Hepatocyte (in vitro differentiated cells): ENCODE measurements at places on chromosomes 5 and 9. TPM values are rescaled to one million over a fixed set of nuclear protein-coding genes. Genes with fewer than 3 reads are reported as not detected.
A peak's percentile ranks its signal among the peaks of the same experiment; 100 is the strongest.

The CDH9 gene
- 0.53 and 2.2 TPM in 2 replicates for total RNA-seq

The CHD1 gene
- 57.4 and 81.4 TPM in 2 replicates for total RNA-seq

The TEK gene
- total RNA-seq = 3.9 and 5.6 TPM in 2 replicates

The SPAAR gene
- total RNA-seq = not detected in 2 replicates

The SEMA6A gene
- 50.0 and 68.6 TPM in 2 replicates for total RNA-seq

The CDKN2A gene
- total RNA-seq = 0.76 and 0.90 TPM in 2 replicates

The PCDHB16 gene
- total RNA-seq = 2.2 and 3.4 TPM in 2 replicates

- no peak for DNase-seq
These were observed 10.8 kb downstream of the FAM174A start for GRCh38 chr5:100546001-100546400.

GRCh38 chr5:113495422-113495841, 7.2 kb upstream of the MCC start:
- no peak for DNase-seq

- no peak for DNase-seq
These were observed 99.6 kb downstream of the PARP8 start for GRCh38 chr5:50766042-50766441.

DNA sequence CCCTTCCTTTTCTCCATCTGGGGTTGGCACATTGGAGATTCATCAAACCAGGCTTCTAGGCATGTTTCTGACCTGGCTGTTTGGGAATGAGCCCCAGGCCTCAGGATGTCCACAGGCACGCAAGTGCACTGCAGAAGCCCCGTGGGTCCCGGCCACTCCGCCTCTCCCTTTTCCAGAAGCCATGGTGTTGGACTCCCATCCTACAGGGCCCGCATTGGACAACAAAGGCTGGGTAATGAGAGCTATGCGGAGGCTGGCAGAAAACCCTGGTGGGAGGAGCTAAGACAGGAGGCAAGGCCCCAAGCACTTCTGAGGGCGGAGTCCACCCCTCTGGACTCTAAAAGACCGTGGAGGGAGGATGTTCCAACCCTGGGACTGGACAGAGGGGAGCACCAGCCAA, 160.6 kb downstream of the OLFM1 start:
- no peak for DNase-seq

DNA sequence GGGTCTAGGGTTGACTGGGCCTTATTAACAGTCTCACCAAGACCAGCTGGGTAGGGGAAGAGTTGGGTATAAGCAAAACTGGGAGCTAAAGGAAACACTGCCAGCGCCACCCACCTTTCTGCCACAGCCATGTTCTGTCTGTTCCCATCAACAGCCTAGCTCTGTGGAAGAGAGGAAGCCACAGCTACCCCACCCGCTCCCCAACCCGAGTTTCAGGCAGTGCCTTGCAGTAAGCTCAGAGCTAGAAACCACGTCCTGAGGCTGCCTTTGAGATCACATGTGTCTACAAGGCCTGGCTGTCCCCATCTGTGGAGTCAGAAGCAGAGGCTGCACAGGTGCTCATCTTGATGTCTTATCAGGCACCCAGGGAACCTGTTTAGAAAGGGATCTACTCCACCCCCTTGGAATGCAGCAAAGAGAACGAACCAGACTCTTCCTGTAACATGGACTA, 15.3 kb downstream of the HNRNPH1 start:
- no peak for DNase-seq

DNA sequence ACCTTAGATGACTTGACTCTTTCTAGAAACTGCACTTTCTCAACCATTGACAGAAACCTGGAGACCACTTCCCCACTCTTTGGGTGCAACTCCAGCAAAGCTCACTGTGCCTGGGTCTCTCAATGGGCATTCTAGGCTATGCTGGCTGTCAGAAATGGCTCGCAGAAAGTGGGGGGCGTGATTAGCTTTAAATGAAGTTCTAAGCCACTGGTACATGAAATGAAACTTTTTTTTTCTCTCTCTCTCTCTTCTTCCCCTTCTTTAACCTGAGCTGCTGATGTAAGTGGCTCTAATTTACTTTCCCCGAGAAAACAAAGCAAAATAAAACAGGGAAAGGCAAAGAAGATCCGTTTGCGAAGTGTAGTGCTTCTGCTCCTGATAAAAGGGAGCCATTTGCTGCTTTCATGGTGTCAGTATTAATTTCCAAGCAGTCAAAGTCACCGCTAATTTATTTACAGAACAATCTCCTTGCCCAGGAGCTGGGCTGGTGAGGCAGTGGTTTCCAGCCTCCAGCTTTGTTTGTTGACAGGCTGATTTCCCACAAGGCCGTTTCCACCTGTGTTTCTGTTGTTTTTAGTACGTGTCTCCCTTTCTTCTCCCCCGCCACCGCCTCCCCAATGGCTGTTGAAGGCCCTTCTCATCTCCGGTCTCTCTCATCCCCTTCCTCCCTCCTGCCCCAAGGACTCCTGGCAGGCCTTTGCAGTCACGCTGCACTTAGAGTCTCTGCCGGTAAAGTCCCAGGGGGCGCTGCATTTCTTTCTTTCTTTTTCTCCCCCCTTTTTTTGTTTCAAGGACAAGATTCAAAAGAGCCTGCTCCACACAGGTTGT, 422.9 kb downstream of the EBF1 start:
- no peak for DNase-seq

DNA sequence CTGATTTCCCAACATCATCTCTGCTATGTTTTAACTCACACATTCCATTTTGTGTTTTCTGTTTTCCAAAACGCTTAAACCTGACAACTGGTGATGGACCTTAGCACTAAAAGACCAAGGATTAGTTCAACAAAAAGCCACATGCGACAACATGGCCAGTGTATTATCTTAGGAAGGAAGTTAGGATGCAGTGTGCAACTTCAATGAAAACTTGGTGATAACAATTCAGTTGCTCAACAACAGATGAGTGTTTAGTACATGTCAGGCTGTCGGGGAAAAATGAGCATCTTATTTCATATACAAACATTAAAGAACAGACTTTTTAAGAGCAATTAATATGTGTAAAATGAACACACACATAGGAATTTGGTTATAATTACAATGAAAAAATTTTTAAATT, 780.0 kb downstream of the SEMA5A start:
- DNase-seq = no peak

- DNase-seq = no peak
These were observed 68.0 kb upstream of the IRX4 start for GRCh38 chr5:1950708-1951103.

DNA sequence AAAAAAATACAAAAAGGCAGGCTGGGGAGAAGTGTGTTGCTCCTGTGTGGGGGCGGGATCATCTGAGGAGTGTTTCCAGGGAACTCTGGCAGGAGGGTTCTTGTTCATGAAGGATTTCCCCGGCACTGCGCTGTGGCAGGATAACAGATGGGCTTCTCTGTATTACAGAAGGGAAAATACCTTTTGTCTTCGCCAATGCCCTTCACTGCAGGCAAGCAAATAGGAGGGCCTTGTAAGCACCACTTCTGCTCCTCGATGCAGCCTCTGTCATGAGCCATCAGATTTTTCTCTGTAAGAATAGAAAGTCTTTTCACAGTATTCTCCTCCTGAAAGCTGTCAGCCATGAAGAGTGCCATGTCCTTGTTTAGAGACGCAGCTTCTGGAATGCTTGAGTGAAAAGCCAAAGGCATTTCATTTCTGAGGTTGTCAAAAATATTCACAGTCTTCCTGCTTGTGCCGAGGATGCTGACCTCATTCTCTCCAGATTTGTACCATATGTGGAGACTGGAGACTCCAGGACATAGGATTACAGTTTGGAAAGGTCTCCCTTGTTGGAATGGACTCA, 294.0 kb downstream of the YTHDC2 start:
- DNase-seq = peak; percentile 46

DNA sequence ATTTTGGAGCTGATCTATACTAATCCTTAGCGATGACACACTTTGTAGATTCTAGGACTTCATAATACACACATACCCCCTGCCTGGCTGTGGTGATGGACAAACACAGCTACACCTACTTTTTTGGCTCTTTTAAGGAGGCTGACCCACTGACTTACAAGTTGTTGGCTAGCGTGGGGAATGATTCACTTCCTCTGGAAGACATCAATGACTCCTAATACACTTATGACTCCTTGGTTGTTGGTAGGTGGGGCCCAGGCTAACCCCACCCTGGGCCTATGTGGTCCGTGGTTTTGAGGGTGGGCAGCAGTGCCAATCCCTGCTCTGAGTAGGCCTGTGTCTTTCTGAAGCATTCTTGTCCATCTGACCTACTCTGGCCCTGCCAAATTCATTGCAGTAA, 144.4 kb downstream of the SLC12A2 start:
- no peak for DNase-seq

DNA sequence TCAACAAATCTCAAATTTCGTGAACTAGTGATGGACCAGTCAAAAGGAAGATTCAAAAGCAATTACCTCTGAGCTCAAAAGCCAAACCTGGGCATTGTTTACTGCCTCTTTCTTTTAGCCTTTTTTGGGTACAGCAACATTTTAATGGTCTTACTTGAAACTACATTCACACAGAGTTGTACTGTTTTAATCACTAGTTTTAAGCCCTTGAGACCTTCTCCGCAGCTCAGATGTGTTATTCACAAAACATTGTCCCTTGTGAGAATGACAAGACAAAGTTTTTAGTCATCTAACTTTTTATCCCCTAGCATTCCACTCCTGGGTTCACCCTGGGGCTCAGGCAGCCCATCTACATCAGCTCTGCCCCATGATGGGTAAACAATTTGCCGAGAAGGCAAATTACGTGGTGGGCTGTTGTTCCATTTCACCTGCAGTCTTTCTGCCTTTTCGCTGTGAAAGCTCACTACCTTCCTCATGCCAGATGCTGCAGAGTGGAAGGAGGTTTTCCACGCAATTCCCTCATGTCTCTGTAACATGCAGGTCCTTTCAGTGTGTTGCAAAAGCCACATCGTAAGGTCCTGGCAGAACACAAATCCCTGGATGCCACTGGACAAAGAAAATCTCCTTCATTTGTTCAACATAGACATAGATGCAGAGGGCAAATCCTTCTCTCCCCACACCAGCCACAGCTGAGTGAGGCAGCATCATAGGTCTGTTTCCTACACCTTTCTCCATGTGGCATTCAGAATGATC, 175.7 kb downstream of the EBF1 start:
- DNase-seq = no peak

GRCh38 chr5:12623408-12623807, 719.2 kb upstream of the CTNND2 start:
- no peak for DNase-seq

GRCh38 chr5:57845025-57845424, 362.4 kb upstream of the ACTBL2 start:
- DNase-seq = no peak

- DNase-seq = peak; percentile 42
These were observed 4.0 kb upstream of the RANBP3L start for GRCh38 chr5:36305571-36306326.

DNA sequence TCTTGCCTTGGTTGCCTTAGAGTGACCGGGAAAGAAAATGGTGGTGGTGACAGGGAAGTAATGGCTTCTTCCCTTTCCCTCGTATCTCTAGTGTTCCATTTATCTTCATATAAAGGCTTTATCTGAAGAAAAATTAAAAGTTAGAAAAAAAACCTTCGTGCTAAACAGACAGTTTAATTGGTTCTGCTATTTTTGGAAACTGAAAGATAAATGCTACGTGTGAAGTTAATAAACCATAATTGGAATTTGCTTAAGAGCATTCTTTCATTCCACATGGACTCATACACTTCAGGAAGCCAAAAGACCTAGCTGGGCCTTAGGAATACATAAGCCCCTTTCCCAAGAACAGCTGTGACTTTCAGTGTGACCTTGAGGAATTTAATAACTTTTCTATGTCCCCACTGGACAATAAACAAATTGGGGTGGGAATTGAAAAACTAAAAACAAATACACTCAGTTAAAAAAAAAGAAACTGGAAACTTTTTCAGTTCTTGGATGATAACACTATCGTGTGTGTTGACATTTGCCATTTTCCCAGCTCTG, 818.8 kb upstream of the WWC1 start:
- no peak for DNase-seq

DNA sequence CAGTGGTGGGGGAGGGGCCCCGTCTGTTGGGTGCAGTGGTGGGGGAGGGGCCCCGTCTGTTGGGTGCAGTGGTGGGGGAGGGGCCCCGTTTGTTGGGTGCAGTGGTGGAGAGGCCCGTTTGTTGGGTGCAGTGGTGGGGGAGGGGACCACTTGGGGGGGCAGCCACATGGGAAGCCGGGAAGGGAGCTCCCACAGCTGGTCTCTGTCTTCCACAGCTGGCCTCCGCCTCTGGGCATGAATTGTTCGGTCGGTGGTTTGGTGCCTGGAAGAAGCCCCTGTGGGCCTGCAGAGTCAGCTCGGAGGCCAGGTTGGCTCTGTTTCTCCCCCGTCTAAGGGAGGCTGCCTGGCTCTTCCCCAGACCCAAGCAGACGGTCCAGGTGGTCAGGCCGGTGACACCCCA, 69.3 kb downstream of the COL5A1 start:
- no peak for DNase-seq
